ENCODE measurements at places on chromosomes 3 and 15.

DNA sequence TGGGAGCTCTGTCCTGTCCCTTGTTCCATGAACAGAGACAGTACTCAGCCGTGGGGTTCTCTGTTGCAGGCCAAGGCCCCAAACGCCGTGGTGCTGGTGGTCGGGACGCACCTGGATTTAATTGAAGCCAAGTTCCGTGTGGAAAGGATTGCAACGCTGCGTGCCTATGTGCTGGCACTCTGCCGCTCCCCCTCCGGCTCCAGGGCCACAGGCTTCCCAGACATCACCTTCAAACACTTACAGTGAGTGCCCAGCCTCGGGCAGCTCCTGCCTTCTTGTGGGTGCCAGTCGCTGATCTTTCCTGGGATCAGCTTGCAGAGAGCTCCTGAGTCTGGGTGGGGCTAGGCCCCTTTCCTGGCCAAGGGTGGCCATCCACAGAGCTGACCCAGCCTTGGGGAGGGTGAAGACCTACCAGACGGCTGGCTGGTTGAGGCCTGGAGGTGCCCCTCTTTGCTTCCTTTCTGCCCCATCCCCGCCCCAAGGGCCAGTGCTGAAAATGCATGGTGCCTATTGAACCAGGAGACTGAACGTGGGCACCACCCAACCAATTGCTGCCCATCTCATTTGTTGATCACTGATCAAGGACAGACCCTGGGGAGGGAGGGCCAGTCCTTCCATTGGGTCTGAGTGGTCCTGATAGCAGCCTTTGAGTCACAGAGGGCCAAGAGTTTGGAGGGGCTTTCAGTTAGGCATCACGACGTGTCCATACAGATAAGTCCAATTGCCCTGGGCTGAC, 106.9 kb downstream of the LRRK1 start:
- DNase-seq = no peak

DNA sequence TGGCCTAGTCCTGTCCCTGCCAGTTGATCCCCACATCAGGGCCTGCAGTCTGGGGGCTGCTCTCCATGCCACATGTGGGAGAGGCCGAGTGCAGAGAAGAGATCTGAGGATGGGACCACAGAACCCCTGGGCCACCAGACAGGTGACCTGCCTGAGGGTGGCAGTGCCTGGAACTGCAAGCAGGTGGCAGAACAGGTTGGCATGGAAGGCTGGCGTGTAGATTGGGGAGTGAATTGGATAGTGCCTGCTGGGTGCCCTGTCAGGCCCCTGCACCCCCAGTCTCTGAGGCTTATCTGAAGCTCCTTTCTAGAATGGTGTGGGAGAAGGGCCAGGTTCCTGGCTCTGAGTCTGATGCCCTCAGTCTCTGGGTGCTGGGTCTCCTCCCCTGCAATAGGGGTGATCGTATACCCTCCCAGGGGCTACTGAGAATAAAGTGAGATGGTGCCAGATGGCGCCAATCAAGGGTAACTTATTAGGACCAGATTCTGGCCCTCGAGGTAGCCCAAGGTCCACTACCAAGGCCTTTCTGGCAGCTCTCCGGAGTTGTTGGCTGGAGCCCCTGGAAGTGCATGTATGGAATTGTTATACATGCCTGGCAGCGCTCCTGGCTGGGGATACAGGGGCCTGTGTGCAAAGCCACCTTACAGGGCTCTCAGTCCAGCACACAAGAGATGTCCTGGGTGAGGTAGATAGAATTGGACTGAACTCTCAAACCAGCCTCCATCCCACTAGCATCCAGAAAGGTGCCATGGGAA, 15.7 kb downstream of the C3orf18 start:
- DNase-seq = no peak

DNA sequence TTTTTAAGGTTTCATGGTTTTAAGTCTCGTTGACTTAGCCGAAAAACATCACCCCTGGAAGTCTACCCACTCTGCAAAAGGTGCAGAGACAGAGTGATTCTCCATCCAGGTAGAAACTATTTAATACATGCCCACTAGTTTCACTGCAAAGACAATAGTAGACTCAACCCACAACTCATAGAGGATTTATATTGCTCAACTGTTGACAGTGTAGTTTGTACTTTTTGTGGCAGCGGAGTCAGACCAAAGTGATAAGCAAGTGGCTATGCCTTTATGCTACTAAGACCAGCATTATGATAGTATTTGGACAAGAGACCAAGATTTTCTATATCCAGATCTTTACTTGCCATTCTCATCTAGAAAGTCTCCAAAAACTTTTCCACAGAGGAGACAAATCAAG, 98.8 kb upstream of the ZBTB20 start:
- DNase-seq = no peak

- DNase-seq = no peak
These were observed 63.3 kb downstream of the RPLP1 start for GRCh38 chr15:69515926-69516325.

DNA sequence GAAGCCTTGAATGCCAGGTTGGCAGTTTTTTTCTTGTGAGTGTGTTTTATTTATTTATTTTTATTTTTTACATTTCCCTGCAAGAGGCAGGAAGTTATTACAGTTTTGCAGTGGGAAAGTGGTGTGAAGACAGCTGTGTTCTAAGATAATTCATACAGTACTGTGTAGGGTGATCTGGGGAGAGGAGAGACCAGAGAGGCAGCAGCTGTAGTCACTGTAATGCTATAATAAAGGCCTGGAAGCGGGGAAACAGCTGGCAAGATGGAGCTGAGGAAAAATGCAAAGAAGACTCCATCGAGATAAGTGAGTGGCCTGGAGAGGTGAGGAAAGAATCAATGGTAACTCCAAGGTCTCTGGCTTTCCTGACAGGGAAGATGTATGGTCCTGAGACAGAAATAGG, 23.1 kb downstream of the CNTN3 start:
- no peak for DNase-seq

DNA sequence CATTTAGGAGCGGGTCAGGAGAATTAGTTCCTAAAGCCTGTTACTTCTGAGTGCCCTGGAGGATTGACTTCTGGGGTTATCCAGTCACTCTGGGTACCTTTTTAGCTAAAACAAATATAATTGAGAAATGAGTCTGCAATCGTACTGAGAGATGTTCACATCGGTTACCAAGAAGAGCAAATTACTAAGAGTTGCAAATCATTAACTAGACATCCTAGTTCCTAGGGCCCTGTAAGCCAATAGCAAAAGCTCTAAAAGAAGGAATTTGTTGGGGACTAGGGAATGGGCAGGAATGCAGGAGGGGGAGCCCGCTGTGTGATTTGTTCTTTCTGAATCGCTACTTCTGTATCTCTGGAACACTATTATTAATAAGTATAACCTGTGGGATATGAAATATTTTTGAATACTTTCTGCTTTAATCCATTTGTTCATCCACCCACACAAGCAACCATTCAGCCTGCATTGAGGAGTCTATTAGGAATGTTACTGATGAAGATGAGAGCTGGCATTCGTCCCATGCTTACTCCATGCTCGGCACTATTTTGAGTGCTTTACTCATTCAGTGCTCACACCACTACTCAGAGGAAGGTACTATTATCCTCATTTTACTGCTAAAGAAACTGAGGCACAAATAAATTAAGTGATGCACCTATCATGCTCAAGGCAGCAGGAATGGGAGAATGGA, 31.5 kb upstream of the KY start:
- DNase-seq = no peak

DNA sequence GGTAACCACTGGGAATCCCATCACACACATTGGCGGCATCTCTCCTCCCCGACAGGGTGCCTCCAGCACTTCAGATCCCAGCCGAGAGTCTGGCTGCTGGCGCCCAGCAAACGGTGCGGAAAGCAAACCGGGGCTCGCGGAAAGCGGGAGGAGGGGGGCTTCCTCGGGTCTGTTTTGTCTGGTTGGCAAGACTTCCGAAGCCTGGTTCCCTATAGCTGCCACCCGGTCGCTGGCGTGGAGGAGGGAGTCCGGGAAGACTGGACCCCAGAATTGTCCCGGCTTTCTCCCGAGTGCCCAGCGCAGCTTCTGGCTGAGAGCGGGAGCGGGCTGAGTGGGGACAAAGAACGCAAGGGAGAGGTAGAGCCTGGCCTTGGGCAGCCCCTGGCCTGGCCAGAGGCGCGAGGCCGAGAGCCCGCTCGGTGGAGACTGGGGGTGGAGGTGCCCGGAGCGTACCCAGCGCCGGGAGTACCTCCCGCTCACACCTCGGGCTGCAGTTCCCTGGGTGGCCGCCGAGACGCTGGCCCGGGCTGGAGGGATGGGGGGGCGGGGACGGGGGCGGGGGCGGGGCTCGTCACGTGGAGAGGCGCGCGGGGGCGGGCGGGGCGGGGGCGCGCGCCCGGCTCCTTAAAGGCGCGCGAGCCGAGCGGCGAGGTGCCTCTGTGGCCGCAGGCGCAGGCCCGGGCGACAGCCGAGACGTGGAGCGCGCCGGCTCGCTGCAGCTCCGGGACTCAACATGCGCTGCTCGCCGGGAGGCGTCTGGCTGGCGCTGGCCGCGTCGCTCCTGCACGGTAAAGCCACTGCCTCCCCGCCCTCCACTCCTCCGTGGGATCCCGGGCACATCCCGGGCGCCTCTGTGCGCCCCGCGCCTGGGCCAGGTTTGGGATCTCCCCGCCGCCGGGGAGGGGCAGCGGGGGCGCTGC, at the start of gene CHRNA7:
TSS of gene CHRNA7 (plus strand) at position 654 of the 920 bp plus-strand sequence. CDS start at position 734, 80 bp downstream.
- DNase-seq = no peak

DNA sequence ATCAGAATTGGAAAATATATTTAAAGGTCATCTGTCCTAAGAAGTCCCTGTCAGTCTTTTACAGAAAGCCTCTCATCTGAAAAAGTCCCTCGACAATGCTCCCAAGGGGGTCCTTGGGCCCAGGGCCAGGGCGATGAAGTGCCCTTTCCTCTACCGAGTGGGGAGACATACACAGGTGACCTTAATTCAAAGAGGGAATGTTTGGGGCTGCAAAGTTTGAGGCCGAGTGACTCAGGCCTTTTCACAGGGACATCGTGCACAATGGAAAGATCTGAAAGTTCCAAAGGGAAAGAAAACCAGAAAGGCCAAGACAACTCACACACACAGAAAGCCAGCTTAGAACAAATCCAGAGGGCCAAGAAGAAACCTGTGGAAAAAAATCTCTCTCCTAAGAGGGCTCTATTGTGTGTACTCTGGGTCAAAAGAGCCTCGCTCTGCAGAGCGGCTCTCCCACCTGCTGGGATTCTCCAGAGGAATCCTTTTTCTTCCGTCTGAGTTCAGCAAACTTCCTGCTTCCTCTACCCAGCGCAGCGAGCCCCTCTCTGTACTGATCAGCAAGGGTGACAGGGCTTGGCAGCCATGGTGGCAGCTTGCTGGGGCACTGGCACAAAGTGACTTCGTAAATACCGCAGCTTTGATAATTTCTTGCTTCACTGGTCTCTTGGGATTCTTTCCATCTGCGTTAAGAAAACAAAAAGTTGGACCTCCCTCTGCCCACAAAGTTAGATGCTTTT, 259.1 kb downstream of the OPA1 start:
- no peak for DNase-seq

DNA sequence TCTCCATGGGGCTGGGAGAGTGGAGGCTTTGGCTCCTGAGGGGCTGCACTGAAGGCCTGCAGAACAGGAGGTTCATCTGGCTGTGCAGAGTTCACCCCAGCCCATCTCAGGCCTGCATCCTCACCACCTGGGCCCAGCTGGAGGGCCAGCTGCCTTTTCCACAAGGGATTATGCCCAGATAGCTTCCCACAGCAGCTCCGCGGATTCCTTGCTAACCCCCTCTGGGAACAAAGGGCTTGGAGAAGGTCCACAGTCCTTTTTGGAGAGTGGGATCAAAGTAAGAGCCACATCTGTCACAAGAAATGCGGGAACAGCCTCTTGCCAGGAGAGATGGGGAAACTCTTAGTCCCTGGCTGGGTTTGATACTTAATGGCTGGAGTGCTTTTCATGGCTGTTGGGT, 164.7 kb upstream of the RGMA start:
- no peak for DNase-seq

- no peak for DNase-seq
These were observed 73.2 kb upstream of the DLG1 start for GRCh38 chr3:197371591-197372046.

- DNase-seq = no peak
These were observed 175.7 kb downstream of the FOXP1 start for GRCh38 chr3:71407823-71408222.

GRCh38 chr15:90211440-90212143, 10.5 kb downstream of the SEMA4B start:
- DNase-seq = no peak

DNA sequence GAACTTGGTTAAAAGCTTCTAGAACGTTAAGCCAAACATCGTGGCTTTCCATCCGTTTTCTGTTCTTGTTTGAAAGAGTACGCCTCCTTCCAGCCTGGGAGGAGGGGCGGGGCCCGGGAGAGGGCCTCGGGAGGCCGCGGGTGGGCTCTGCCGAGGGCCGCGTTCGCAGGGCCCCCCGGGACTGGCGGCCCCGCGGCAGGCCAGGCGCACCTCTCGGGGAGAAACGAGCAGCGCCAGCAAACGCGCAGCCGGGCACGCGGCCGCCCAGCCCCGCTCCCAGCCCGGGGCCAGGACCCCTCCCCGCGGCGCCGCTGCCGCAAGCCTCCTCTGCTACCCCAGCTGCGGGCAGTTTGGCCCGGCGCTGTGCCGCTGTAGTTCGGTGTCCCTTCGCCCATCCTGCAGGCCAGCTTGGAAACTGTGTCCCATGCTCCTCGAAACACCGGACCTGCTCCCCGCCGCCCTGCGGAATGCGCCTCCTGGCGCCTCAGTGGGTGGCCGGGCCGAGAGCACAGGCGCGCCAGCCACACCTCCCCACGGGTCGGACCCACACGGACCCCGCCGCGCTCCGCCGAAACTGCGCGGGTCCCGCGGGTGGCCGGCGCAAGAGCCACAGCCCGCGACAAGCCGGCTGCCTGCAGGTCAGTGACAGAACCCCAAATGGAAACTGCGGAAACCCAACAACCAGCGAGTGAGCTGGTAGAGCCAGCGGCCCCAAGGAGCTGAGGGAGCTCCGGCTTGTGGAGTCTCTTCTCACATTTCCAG, 2.3 kb downstream of the OCA2 start:
- DNase-seq = no peak

DNA sequence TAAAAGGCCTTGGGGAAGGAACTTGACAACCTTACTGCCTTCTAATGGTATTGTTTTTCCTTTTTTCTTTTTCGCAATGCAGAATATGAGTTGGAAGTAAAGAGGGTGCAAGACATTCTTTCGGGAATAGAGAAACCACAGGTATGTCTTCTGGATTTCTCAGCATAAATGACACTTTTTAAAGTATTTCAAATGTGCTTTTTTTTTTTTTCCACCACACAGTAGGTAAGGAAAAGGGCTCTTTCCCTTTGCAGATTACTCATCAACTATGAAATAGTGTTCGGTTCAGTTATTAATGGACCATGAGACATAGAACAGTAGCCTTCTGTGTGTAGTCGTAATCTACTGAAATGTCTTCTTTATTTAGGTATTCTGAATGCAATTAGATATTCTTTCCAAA, 162.4 kb downstream of the GHSR start:
- DNase-seq = no peak

GRCh38 chr15:39781967-39782302, 706 bp downstream of the FSIP1 start:
- DNase-seq = no peak

GRCh38 chr3:88262527-88262926, 112.8 kb downstream of the C3orf38 start:
- no peak for DNase-seq

GRCh38 chr3:21054064-21054463, 696.9 kb downstream of the ZNF385D start:
- DNase-seq = no peak

GRCh38 chr3:191136347-191136746, 62.7 kb upstream of the OSTN start:
- DNase-seq = no peak
